ENCODE measurements at places on chromosomes 5 and 9. TPM values are rescaled to one million over a fixed set of nuclear protein-coding genes. Genes with fewer than 3 reads are reported as not detected.

Gene GDNF
- total RNA-seq: 1.3 TPM

DNA sequence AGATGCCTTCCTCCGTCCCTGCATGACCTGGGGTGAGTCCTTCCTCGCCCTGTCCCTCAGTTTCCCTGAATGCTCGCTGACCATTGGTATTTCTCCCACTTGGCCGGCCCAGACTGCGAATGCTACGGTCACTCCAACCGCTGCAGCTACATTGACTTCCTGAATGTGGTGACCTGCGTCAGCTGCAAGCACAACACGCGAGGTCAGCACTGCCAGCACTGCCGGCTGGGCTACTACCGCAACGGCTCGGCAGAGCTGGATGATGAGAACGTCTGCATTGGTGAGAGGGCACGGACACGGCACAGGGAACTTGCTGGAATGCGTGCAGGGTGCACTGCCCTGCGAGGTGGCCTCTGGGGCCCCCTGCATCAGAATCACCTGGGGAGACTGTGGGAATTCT, 77.1 kb downstream of the NTNG2 start:
- no peak for DNase-seq
- no peak overlapping the region for H3K27ac ChIP-seq
- H3K4me1 ChIP-seq: peaks cover 16% of the 10 kb centered on the region
- H3K27me3 ChIP-seq: no peaks in the 10 kb centered on the region
- no peak overlapping the region for H3K4me3 ChIP-seq
- no peaks in the 10 kb centered on the region for H3K36me3 ChIP-seq

Gene RANBP17
- 31.1 TPM for total RNA-seq

- H3K27ac ChIP-seq: no peak overlapping the region
- H3K27me3 ChIP-seq: no peaks in the 10 kb centered on the region
- DNase-seq: no peak
- peaks cover 21% of the 10 kb centered on the region for H3K4me1 ChIP-seq
- H3K36me3 ChIP-seq: no peaks in the 10 kb centered on the region
Observed at GRCh38 chr5:107263387-107264018, 407.2 kb downstream of the EFNA5 start.

DNA sequence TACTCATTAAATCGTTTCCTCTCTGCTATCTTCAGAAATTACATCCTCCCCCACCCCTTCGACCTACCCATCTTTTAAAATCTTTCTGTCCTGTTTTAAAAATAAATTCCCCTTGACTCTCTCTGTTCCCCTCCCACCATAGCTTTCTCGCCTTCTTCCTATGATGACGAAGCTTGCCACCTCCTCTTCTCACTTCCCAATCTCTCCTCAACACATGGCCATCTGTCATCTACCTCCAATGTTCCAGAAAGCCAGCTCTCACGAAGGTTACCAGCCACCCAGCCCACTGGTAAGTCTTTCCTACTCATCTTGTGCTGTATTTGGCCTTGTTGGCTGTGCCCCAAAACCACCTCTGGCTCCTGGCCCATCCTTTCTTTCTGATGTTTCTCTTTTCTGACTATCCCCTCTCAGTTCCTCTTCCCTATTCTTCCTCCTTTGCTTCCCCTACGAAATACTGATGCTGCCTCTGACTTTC, 346.3 kb downstream of the ENC1 start:
- no peaks in the 10 kb centered on the region for H3K27me3 ChIP-seq
- no peak overlapping the region for H3K4me3 ChIP-seq
- DNase-seq: no peak
- no peaks in the 10 kb centered on the region for H3K36me3 ChIP-seq

Gene KCNV2
- not detected for total RNA-seq

Gene DNAH5
- 0.14 TPM for total RNA-seq

- no peak for DNase-seq
- no peaks in the 10 kb centered on the region for H3K36me3 ChIP-seq
Observed at GRCh38 chr9:132784286-132784830, 93.7 kb downstream of the AK8 start.

DNA sequence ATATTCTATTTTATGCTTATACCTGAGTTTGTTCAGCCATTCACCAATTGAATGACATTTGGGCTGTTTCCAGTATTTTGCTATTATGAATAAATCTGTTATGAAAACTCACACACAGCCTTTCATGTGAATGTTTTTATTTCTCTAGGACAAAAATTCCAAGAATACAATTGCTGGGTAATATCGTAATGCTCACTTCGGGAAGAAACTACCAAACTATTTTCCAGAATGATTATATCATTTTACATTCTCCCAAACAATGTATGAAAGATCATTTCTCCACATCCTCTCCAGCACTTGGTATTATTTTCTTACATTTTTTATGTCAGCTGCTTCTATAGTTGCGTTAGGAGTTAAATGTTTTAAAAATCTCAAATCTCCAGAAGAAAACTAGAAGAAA, 58.3 kb upstream of the LHFPL2 start:
- H3K4me3 ChIP-seq: no peak overlapping the region
- no peak overlapping the region for H3K27ac ChIP-seq
- H3K4me1 ChIP-seq: peaks cover 6% of the 10 kb centered on the region
- DNase-seq: no peak
- no peaks in the 10 kb centered on the region for H3K27me3 ChIP-seq

GRCh38 chr9:114187827-114188226, 32.5 kb downstream of the COL27A1 start:
- peaks cover 54% of the 10 kb centered on the region for H3K4me1 ChIP-seq
- no peak overlapping the region for H3K4me3 ChIP-seq
- no peak overlapping the region for H3K27ac ChIP-seq
- no peaks in the 10 kb centered on the region for H3K27me3 ChIP-seq
- DNase-seq: no peak

Gene CARD9
- total RNA-seq: 6.6 TPM

Gene GNE
- total RNA-seq: 23.3 TPM

Gene FOXD4L3
- total RNA-seq: not detected

GRCh38 chr5:141822144-141822543, 56.1 kb downstream of the PCDH1 start:
- H3K4me3 ChIP-seq: no peak overlapping the region
- no peaks in the 10 kb centered on the region for H3K36me3 ChIP-seq
- peak overlapping the region; percentile 13 for H3K27ac ChIP-seq
- DNase-seq: no peak
- no peaks in the 10 kb centered on the region for H3K4me1 ChIP-seq

Gene SLIT3
- total RNA-seq: 86.9 TPM

Gene SH3GL2
- not detected for total RNA-seq

Gene ARHGAP26
- 80.7 TPM for total RNA-seq

- no peaks in the 10 kb centered on the region for H3K27me3 ChIP-seq
- no peaks in the 10 kb centered on the region for H3K36me3 ChIP-seq
- H3K4me3 ChIP-seq: no peak overlapping the region
- peak overlapping the region; percentile 9 for H3K27ac ChIP-seq
Observed at GRCh38 chr5:90902651-90903386, 344.2 kb downstream of the ADGRV1 start.

Gene CD72
- total RNA-seq: 9.9 TPM

- no peaks in the 10 kb centered on the region for H3K27me3 ChIP-seq
- H3K4me3 ChIP-seq: no peak overlapping the region
Observed at GRCh38 chr5:53089481-53089991, 20.0 kb downstream of the MOCS2 start.

Gene NEK6
- 24.0 TPM for total RNA-seq

GRCh38 chr9:5835808-5836207, 2.9 kb upstream of the ERMP1 start:
- no peaks in the 10 kb centered on the region for H3K36me3 ChIP-seq
- no peak overlapping the region for H3K4me3 ChIP-seq
- DNase-seq: no peak
- peaks cover 23% of the 10 kb centered on the region for H3K4me1 ChIP-seq
- no peak overlapping the region for H3K27ac ChIP-seq

- no peak overlapping the region for H3K27ac ChIP-seq
- H3K36me3 ChIP-seq: no peaks in the 10 kb centered on the region
- no peak overlapping the region for H3K4me3 ChIP-seq
- DNase-seq: no peak
Observed at GRCh38 chr9:93254061-93254481, 70.1 kb downstream of the WNK2 start.

Gene C9orf153
- total RNA-seq: 0.68 TPM

Gene PFN3
- not detected for total RNA-seq

Gene FCN1
- total RNA-seq: 14.3 TPM

Gene PCDHB8
- 1.7 TPM for total RNA-seq

GRCh38 chr5:139975306-139975705, 67.8 kb downstream of the NRG2 start:
- no peak overlapping the region for H3K27ac ChIP-seq
- H3K36me3 ChIP-seq: no peaks in the 10 kb centered on the region
- H3K4me3 ChIP-seq: no peak overlapping the region
